Right cardiac atrium (tissue), 5 donors: ENCODE measurements at places on chromosomes 6 and 20. TPM values are rescaled to one million over a fixed set of nuclear protein-coding genes. Genes with fewer than 3 reads are reported as not detected.

GRCh38 chr20:4674672-4675071 is 47.0 kb upstream of the PRND start:
- no peak for DNase-seq

DNA sequence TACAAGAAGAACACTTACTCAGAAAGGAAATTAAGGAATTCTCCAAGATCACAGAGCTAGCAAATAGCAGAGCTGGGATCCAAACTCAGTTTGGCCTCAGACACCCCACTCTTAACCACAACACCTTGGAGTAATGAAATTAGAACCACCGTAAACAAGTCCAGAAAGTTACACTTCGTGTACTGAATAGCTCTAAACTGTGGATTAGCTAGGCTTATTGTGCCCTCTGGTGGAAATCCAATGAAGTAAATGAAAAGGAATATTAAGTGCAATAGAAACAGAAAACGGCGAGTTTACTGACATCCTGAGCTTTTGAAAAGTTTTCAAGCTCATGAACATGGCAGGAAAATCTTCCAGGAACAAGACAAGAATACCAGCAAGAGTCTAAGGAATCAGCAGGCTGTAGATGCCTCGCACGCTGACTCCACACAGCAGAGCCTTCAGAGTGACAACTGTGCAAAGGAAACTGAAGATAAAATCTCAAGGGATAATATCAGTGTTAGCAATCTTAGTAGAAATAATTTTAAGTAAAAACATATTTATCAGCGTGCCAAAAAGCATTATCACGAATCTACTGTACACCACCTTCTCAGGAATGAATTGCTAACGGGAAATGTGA is 34.6 kb downstream of the FBXO5 start:
- no peak for DNase-seq

GRCh38 chr6:47680724-47681123 is 17.7 kb upstream of the ADGRF4 start:
- no peak for DNase-seq

GRCh38 chr20:3081641-3082040 is 2.9 kb downstream of the AVP start:
- DNase-seq = no peak

- no peak for DNase-seq
Measured at GRCh38 chr6:130432838-130433237, 67.0 kb downstream of the TMEM200A start.

GRCh38 chr20:17797161-17797560 is 97.4 kb downstream of the BANF2 start:
- DNase-seq = no peak

GRCh38 chr6:154001494-154002285 is 37.4 kb upstream of the OPRM1 start:
- DNase-seq = no peak

DNA sequence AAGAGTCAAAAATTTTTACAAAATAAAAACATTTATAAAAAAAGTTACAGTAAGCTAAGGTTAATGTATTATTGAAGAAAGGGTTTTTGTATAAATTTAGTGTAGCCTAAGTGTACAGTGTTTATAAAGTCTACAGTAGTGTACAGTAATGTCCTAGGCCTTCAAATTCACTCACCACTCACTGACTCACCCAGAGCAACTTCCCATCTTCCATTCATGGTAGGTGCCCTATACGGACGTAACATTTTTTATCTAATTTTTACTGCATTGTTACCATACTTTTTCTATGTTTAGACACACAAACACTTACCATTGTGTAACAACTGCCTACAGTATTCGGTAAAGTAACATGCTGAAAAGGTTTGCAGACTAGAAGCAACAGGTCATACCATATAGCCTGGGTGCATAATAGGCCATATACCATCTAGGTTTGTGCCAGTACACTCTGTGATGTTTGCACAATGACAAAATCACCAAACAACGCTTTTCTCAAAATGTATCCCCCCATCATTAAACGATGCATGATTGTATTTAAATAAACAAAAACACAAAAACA is 6.0 kb downstream of the MTFR2 start:
- DNase-seq = no peak

DNA sequence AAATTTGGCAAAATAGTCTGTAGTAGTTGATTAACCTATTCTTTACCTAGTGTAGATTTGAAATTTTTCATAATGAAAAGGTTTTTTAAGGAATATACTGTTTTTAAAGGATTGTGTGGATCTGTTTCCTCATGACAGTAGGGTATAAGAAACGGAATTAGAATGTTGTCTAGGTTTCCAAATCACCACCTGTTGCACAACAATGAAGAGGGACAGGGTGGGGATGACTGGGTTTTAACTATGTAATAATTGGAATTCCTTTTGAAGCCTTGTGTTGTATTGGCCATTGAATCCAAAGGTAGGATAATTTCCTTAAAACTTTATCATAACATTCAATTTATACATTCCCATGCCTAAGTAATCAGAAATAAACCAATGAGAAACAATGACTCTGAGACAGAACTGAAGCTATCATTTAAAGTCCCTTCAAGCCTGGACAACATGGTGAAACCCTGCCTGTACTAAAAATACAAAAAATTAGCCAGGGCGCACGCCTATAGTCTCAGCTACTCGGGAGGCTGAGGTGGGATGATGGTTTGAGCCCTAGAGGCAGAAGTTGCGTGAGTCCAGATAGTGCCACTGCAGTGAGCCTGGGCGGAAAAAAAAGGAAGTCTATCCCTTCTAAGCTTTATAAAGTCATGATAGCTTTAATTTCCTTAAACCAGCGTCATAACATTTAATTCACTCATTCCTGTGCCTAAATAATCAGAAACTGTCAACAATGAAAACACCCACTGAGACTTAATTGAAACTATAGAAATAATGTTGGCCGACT is 18.3 kb upstream of the SLC17A5 start:
- DNase-seq = no peak

DNA sequence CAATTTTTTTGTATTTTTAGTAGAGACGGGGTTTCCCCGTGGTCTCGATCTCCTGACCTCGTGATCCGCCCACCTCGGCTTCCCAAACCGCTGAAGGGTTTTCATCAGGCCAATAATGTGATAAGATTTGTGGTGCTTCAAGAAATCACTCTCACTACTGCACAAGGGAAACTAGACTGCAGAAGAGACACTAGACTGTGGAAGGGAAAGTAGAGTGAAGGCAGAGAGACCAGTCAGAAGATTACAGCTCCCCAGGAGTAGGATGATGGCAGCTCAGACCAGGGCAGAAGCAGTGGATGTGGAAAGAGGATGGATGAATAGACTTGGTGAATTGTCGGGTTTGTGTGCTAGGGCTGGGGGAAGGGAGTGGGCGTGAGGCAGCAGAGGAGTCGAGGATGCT is 48.0 kb upstream of the GTSF1L start:
- DNase-seq = no peak

- no peak for DNase-seq
Measured at GRCh38 chr6:92989656-92990055, 429.7 kb downstream of the EPHA7 start.

DNA sequence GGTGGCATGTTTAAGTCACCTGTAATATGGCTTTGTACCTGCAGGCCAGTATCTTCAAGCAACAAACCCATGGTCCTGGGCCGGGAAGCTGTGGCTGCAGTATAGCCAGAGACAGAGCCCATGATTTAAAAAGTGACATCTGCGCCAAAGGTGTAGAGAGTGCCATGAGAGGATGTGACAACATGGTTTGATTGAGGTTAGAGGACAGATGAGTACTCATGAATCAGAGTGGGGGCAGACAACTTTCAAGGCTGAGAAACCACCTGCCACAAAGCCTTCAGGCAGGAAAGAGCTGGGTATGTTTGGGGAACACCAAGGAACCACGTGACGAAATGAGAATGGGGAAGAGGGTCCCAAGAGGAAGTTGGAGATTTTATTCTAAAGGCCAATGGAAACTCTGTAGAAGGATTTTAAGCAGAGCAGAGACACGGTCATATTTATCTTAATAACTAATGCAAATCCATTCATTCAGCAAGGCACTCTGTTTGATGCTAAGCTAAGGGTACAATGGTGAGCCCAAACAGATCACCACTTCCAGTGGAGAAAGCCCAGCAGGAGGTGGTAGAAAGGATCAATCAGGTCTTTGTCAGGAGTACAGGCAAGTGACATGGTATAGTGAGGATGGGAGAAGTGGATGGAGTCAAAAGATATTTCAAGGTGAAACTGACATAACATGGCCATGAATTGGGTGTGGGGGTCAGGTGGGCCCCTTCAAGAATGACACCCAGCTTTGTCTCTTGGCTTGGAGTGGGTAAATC is 3.4 kb upstream of the MICAL1 start:
- no peak for DNase-seq

HLA-DRB1 gene
- 122 TPM for total RNA-seq

PM20D2 gene
- 14.0 TPM for total RNA-seq

GSTA3 gene
- total RNA-seq = not detected

BACH2 gene
- total RNA-seq = 1.5 TPM

MMP24 gene
- 0.48 TPM for total RNA-seq

PLCB4 gene
- total RNA-seq = 28.9 TPM

GABRR2 gene
- 0.26 TPM for total RNA-seq

DAAM2 gene
- total RNA-seq = 11.5 TPM

LIME1 gene
- total RNA-seq = 2.1 TPM

HAO1 gene
- total RNA-seq = not detected
